ENCODE measurements at places on chromosomes 4 and X. TPM values are rescaled to one million over a fixed set of nuclear protein-coding genes. Genes with fewer than 3 reads are reported as not detected.

The TRIML1 gene
- not detected for total RNA-seq

The PDE6B gene
- 29.0 TPM for total RNA-seq

The EGF gene
- 0.25 TPM for total RNA-seq

The TCP11X2 gene
- total RNA-seq, result not detected

The DNAAF6 gene
- not detected for total RNA-seq

The BTC gene
- 1.5 TPM for total RNA-seq

The NDST3 gene
- 0.16 TPM for total RNA-seq

The GPC3 gene
- 3.7 TPM for total RNA-seq

The RAB40A gene
- under 0.01 TPM for total RNA-seq

The HEPH gene
- total RNA-seq, result 6.1 TPM

The PABPC4L gene
- 0.81 TPM for total RNA-seq

The NSG1 gene
- 0.65 TPM for total RNA-seq

The SPANXA1 gene
- not detected for total RNA-seq

The HSFX1 gene
- 0.81 TPM for total RNA-seq

The FBXL5 gene
- total RNA-seq, result 65.0 TPM

The ARR3 gene
- total RNA-seq, result not detected

The ETDA gene
- not detected for total RNA-seq

The SPATA18 gene
- total RNA-seq, result 8.1 TPM

The DIAPH2 gene
- 6.7 TPM for total RNA-seq

The RPS6KA3 gene
- total RNA-seq, result 18.1 TPM

The SPACA5 gene
- not detected for total RNA-seq

The FAM149A gene
- total RNA-seq, result 37.8 TPM

The C4orf50 gene
- total RNA-seq, result not detected

The ATG4A gene
- 4.2 TPM for total RNA-seq

The ACE2 gene
- not detected for total RNA-seq

The SPIN2A gene
- not detected for total RNA-seq

The CLDN22 gene
- not detected for total RNA-seq

The EMCN gene
- total RNA-seq, result not detected

The PASD1 gene
- not detected for total RNA-seq

The OTC gene
- not detected for total RNA-seq

The GAGE12H gene
- total RNA-seq, result not detected

The BEND4 gene
- under 0.01 TPM for total RNA-seq

The PLP2 gene
- total RNA-seq, result 109 TPM

The CFAP47 gene
- total RNA-seq, result 0.13 TPM

The PLP1 gene
- total RNA-seq, result not detected

The ANKRD50 gene
- total RNA-seq, result 13.7 TPM

The TACR3 gene
- total RNA-seq, result not detected

The NSUN7 gene
- 8.4 TPM for total RNA-seq

The PAGE1 gene
- total RNA-seq, result not detected

The TMPRSS11D gene
- not detected for total RNA-seq

Data from mesangial cell (primary cell).